ENCODE measurements at places on chromosomes 1 and 21. TPM values are rescaled to one million over a fixed set of nuclear protein-coding genes. Genes with fewer than 3 reads are reported as not detected.
A peak's percentile ranks its signal among the peaks of the same experiment; 100 is the strongest.

Gene ST6GALNAC3
- total RNA-seq = 1.7 TPM

Gene ADGRL4
- not detected for total RNA-seq

Gene TMEM52
- total RNA-seq = 0.28 TPM

Gene AADACL3
- total RNA-seq = not detected

Gene NTRK1
- 0.64 TPM for total RNA-seq

Gene MX2
- 81.8 TPM for total RNA-seq

Gene KIAA1614
- 0.29 TPM for total RNA-seq

GRCh38 chr1:118338936-118339335 lies 153.9 kb upstream of the SPAG17 start:
- no peaks in the 10 kb centered on the region for H3K36me3 ChIP-seq
- H3K4me3 ChIP-seq = no peak overlapping the region
- no peaks in the 10 kb centered on the region for H3K4me1 ChIP-seq
- H3K27ac ChIP-seq = no peak overlapping the region
- DNase-seq = no peak
- no peaks in the 10 kb centered on the region for H3K27me3 ChIP-seq

DNA sequence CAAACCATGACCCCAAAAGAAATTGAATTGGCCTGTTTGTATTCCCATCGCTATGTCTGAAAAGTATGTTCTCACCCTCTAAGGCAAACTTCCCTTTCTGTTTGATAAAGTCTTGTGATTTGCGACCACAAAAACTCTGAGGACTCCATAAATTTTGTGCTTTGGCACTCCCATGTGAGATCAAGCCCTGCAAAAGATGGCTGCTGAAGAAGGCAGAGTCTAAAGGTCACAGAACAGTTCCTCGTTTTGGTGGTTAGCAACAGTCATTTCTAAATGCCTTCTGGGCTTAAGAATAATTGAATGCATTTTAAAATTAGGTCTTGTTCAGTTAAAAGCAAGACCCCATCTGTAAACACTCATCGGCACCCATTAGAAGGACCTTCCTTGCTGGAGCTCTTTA lies 441.6 kb downstream of the OMA1 start:
- H3K27ac ChIP-seq = no peak overlapping the region
- no peaks in the 10 kb centered on the region for H3K36me3 ChIP-seq
- no peak for DNase-seq
- no peaks in the 10 kb centered on the region for H3K27me3 ChIP-seq

DNA sequence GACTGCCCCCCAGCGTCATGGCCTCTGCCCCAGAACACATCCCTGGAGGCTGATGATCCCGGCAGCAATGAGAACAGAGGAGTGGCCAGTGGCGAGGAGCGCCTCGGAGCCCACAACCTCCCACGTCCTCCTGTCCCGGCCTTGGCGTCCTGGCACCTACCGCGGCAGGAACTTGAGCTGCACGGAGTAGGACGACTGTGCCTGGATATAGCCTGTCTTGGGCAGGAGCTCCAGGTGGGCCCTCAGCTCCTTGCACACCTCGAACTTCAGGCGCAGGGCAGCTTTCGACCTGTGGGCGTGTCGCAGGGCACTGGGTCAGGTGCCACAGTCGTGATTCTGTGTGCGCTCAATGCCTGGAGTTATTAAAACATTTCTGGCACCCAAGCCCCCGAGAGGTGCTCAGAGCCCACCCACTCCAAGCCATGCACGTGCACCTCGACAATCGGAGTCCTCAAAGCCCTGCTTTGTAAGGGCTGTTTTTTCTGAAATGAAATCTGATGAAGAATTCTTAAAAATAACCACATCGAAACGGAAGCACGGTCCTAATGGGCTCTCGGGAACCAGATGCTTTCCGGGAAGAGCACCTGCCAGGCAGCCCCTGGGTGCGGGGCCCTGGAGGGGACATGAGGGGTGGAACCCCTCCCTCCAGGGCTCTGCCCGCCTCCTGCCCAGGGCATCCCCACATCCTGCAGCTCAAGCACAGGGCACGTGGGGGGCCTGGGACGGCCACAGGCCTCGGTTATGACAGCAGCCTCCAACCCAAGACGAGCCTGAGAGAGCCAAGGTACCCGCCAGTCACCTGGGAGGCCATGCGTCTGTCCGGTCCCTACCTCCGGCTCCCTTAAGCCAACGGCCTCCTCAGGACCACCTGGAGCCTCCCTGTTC lies 23.0 kb upstream of the TMEM52 start:
- no peaks in the 10 kb centered on the region for H3K27me3 ChIP-seq
- no peak overlapping the region for H3K4me3 ChIP-seq
- no peak overlapping the region for H3K27ac ChIP-seq

GRCh38 chr1:6426277-6426971 lies 1.8 kb downstream of the ESPN start:
- H3K27me3 ChIP-seq = peaks cover 77% of the 10 kb centered on the region
- H3K4me1 ChIP-seq = no peaks in the 10 kb centered on the region
- H3K27ac ChIP-seq = no peak overlapping the region
- DNase-seq = no peak
- H3K4me3 ChIP-seq = no peak overlapping the region

DNA sequence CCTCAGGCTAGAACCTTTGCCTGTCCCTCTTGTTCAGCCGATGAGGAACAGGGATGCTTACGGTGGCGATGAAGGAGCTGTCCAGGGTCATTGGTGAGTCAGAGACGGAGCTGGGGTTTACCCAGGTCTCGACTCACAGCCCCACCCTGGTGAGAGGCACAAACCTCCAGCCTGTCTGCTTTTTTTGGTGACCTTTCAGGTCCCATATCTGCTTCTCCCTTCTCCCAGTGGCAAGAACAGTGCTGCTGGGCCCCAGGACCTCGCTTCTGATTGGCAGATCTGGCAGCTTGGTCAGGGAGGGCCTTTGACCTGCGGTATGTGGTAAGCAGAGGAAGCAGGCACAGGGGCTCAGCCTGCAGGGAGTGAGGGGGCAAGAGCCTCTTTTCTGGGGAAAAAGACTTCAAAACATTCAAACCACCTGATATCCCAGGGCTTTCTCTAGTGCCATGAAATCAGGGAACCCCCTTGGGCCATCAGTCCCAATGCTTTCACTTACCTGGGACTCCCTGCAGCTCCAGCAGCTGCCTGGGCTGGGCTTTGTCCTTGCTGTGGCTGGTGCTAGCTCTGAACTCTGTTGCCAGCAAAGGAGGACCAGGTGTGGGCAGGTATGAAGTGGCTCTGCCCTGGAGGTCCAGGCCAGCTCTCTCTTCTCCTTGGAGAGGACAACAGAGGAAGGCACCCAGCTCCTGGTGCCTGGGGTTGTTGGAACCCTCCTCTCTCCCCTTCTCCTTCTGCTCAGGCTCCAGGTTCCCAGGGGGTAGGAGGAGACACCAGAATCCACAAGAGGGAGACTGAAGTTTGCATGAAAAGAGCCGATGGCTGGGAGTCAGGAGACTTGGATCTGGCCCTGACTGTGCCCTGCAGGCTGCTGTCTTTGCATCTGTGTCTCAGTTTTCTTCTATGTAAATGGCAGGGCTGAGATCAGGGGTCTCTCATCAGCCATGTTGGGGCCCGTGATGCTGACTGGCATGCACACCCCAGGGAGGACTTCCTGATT lies 41.4 kb downstream of the TRIM62 start:
- H3K27me3 ChIP-seq = no peaks in the 10 kb centered on the region
- DNase-seq = no peak
- H3K4me1 ChIP-seq = peaks cover 2% of the 10 kb centered on the region

DNA sequence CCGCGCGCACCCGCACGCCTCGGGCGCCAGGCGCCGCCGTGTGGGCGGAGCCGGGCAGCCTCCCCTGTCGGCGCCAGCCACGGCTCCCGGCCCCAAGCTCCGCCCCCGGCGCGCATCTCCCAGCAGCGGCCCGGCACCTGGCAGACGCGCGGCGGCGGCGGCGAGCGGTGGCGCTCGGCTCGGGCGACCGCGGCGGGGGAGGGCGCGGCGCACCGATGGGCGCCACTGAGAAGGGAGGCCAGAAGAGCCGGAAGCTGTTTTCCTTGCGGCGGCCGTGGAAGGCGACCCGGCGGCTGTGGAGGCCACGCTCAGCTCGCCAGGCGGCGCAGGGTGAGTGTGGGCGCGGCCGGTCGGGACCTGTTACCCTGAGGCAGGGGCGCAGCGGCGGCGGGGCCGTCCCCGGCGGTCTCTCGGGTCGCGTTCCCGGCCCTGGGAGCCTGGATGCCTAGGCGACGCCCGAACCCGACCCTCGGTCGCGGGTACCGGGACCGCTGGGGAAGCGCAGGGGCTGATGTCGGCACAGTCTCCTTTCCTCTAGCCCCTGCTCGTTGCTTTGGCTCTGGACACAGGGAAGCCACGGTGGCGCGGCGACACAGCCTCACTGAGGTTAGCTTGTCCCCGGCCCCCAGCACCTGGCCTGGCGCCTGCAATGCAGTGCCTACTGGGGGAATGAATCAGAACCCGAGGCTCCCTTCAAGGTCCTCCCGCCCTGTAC lies 54.9 kb upstream of the DNAJC6 start:
- H3K27ac ChIP-seq = no peak overlapping the region
- no peaks in the 10 kb centered on the region for H3K27me3 ChIP-seq
- peak overlapping the region; percentile 73 for H3K4me3 ChIP-seq

- peak overlapping the region; percentile 65 for H3K27ac ChIP-seq
- peaks cover 14% of the 10 kb centered on the region for H3K4me1 ChIP-seq
- no peak overlapping the region for H3K4me3 ChIP-seq
- no peaks in the 10 kb centered on the region for H3K36me3 ChIP-seq
- DNase-seq = no peak
Measured at GRCh38 chr1:193411714-193412113, 225.3 kb upstream of the B3GALT2 start.

- no peaks in the 10 kb centered on the region for H3K36me3 ChIP-seq
- no peaks in the 10 kb centered on the region for H3K27me3 ChIP-seq
- no peak overlapping the region for H3K27ac ChIP-seq
Measured at GRCh38 chr1:72650843-72651435, 368.6 kb upstream of the NEGR1 start.

- DNase-seq = no peak
- H3K4me3 ChIP-seq = no peak overlapping the region
- peaks cover 14% of the 10 kb centered on the region for H3K4me1 ChIP-seq
- peaks cover 2% of the 10 kb centered on the region for H3K27me3 ChIP-seq
- H3K36me3 ChIP-seq = no peaks in the 10 kb centered on the region
- H3K27ac ChIP-seq = peak overlapping the region; percentile 13
Measured at GRCh38 chr1:156525071-156525501, 24.5 kb upstream of the MEF2D start.

DNA sequence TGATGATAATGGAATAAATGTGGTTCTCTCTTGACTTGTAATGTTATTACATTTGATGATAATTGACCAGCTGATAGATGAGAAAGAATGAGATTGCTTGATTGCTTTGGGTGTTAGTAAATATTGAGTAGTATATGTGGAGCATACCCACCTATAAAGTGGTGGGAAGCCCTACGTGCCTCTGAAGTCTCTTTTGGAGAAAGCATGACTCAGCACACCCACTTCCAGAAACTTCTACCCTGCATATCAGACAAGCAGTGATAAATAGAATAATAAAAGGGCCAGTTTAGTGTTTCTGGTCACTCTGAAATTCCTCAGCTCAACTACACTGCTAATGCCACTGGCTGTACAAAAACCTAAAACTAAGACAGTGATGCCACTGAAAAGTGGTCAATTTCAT lies 288.8 kb downstream of the ZNF648 start:
- no peaks in the 10 kb centered on the region for H3K36me3 ChIP-seq
- no peaks in the 10 kb centered on the region for H3K4me1 ChIP-seq
- no peak for DNase-seq
- H3K27ac ChIP-seq = no peak overlapping the region
- H3K4me3 ChIP-seq = no peak overlapping the region

GRCh38 chr1:10813799-10814198 lies 17.4 kb upstream of the CASZ1 start:
- no peak for DNase-seq
- no peaks in the 10 kb centered on the region for H3K4me1 ChIP-seq
- no peak overlapping the region for H3K4me3 ChIP-seq
- peaks cover 2% of the 10 kb centered on the region for H3K27me3 ChIP-seq

GRCh38 chr1:192795916-192796618 lies 12.8 kb upstream of the RGS2 start:
- no peak for DNase-seq
- no peak overlapping the region for H3K4me3 ChIP-seq
- no peak overlapping the region for H3K27ac ChIP-seq
- no peaks in the 10 kb centered on the region for H3K4me1 ChIP-seq
- H3K27me3 ChIP-seq = no peaks in the 10 kb centered on the region
- H3K36me3 ChIP-seq = no peaks in the 10 kb centered on the region

DNA sequence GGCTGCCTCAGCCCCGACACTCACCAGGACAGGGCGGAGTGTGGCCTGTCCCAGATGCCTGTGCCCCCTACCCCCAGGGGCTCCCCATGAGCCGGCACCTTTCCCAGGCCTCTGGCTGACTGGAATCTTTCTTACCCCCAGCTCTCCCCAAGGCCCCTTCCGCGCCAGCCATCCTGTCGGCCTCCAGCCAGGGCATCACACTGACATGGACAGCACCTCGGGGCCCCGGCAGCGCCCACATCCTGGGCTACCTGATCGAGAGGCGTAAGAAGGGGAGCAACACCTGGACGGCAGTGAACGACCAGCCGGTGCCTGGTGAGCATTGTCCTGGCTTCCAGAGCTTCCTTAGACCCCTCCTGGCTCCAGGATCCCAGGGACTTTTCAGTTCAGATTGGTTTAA lies 26.5 kb downstream of the IGFN1 start:
- no peak overlapping the region for H3K27ac ChIP-seq
- no peak for DNase-seq
- H3K4me3 ChIP-seq = no peak overlapping the region
- H3K27me3 ChIP-seq = no peaks in the 10 kb centered on the region
- H3K36me3 ChIP-seq = no peaks in the 10 kb centered on the region
- H3K4me1 ChIP-seq = no peaks in the 10 kb centered on the region

DNA sequence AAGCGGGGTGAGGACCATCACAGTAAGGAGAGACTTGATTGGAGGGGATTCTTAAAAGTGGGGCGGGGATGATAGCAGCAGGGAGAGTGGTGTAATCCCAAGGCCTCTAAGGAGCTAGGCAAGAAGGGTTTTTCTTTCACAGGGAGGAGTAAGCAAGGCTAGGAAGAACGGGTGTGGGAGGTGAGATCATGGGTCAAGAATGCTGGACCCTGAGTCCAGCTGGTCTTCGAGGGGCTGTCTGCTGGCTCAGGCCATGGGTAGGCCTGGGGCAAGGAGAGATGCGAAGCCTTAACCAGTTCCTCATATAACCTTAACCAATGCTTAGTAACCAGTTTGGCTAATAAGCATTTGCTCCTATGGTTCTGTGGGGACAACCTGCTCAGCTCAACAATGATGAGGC lies 599.1 kb downstream of the NPHP4 start:
- H3K4me3 ChIP-seq = no peak overlapping the region
- H3K36me3 ChIP-seq = no peaks in the 10 kb centered on the region
- DNase-seq = no peak
- no peaks in the 10 kb centered on the region for H3K27me3 ChIP-seq
- no peaks in the 10 kb centered on the region for H3K4me1 ChIP-seq

- no peak for DNase-seq
- no peaks in the 10 kb centered on the region for H3K27me3 ChIP-seq
- H3K4me3 ChIP-seq = no peak overlapping the region
- H3K4me1 ChIP-seq = peaks cover 5% of the 10 kb centered on the region
- H3K36me3 ChIP-seq = no peaks in the 10 kb centered on the region
- H3K27ac ChIP-seq = no peak overlapping the region
Measured at GRCh38 chr1:198880818-198881597, 242.2 kb downstream of the PTPRC start.

DNA sequence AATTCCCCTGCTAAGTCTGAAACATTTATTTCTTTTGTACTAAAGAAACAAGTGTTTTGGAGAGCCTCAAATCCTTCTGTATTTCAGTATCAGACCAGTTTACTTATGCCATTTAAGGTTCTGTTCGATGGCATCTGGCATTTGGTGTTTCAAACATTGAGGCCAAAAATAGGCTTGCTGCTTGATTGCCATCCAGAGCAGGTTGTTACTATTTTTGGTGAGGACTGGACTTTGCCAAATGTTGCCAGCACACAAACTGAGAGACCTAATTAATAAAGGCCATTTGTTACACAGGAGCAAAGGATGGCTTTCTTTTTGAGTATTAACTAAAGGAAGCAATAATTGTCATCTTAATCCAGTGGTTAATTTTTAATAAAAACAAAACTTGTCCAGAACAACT lies 26.2 kb downstream of the VPS45 start:
- no peak for DNase-seq
- no peak overlapping the region for H3K27ac ChIP-seq
- peaks cover 3% of the 10 kb centered on the region for H3K4me1 ChIP-seq

Data from T-cell (primary cell).